ENCODE measurements at places on chromosomes 1 and 21.

GRCh38 chr1:21042929-21043605 lies 133.6 kb downstream of the EIF4G3 start:
- DNase-seq: no peak

- DNase-seq: no peak
Measured at GRCh38 chr1:147824798-147825197, 64.4 kb upstream of the GJA5 start.

- no peak for DNase-seq
Measured at GRCh38 chr1:119008483-119009311, 20.6 kb upstream of the TBX15 start.

DNA sequence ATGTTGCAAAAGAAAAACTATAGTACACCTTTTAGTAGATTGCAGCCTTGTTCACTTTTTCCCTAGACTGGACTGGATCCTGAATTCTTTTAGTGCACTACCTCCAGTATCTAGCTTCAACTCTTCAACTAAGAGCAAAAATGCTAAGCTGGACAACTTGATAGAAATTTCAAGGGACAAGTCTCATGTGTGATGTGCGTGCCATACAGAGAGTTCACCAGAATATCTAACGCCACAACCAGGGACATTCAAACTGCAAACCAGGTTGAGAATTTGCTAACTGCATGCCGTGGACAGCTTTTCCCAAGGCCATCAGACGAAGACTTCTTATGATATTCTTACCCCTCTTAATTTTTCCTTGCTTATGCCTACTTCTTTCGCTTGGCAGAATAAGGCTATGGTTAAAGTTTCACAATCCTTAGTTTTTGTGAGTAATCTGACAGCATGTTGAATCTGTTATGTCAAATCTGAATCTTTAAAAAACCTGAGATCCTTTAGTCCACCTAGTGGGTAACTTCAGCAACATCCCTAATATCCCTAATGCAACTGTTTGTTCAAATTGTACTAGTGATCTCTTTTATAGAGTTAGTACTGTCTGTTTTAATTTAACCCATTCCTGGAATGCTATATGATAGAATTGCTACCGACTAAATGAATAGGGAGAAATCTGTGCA lies 66.4 kb downstream of the DDAH1 start:
- no peak for DNase-seq

- DNase-seq: no peak
Measured at GRCh38 chr1:50697440-50698421, 262.3 kb downstream of the FAF1 start.

GRCh38 chr21:25732091-25732760 lies 2.5 kb downstream of the ATP5PF start:
- no peak for DNase-seq

DNA sequence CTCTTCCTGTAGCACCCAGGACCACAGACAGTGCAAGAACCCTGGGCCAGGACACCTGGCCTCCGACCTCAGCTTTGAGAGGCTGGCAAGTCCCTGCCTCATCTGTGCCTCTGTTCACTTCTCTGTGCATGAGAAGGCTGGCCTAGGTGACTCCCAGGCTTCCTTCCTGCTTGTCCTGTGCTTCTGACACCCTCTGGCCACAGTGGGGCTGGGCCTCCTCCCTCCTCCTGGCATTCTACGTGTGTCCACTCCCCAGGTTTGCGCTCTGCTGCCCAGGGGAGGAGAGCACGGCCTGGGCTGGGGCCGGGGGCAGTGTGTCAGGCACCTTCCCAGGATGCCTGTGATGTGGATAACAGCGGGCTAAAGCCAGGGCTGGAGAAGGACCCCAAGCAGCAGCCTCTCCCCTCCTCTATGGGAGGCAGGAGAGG lies 30.3 kb upstream of the PKP1 start:
- no peak for DNase-seq

DNA sequence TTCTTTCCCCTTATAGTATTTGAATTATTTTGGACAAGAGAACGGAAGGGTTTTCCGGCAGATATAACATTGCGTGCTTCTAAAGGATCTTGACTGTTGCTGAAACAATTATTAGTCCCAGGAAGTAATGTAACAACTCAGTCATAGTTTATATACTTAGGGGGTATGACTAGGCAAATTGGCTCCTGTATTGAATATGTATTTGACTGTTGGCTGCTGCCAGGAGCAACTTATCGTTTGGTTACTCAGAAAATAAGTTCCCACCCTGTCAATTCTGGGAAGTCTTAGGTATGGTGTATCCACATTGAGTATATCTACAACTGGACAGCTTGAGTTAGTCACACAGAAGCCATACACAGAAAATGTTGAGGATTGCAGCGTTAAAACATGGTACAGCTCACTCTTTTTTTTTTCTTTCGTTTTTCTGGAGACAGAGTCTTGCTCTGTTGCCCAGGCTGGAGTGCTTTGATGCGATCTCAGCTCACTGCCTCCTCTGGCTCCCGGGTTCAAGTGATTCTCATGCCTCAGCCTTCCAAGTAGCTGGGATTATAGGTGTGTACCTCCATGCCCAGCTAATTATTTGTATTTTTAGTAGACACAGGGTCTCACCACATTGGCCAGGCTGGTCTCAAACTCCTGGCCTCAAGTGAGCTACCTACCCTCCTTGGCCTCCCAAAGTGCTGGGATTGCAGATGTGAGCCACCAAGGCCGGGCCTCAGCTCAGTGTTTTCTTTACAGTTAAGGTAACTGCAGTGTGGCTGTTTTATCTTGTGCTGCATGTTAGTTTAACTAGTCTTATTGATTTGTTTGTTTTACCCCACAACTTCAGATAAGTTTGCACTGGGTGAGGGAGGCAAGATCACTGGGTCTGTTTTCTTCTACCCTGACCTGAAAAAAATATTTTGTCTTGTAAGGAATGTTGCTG lies 10.2 kb downstream of the SMAP2 start:
- DNase-seq: peak; percentile 45

DNA sequence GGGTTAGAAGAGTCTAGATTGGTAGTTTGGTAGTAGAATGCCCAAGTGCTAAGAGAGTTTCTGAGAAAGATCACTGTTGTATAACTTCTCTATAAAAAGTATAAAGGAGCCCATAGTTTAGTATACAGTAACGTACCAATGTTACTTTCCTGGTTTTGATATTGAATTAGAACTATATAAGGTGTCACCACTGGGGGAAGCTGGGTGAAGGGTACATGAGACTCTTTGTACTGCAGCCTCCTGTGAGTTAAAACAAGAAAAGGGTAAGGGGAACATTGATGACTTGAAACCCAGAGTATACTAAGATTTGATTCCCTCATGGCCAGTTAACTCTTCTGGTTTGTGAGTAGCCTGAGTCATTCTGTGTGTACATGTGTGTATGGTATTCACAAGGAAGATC lies 129.8 kb downstream of the RPS6KC1 start:
- DNase-seq: no peak

DNA sequence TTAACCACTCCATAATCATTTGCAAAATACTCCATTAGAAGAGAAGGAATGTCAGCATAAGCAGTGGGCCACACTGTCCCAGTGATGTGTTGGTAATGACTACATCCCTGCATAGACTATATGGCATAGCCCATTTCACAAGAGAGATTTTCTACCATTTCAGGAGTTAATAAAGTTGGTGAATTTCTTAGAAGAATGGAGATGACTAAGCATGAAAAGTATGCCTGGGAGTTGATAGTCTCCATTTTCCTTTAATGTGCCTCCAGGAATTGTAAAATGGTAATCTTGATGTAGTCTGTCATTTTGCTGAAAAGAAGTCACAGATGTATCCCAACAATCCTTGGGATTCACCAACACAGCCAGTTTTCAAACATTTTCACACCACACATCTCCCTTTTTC lies 608.8 kb upstream of the CHRM3 start:
- no peak for DNase-seq

DNA sequence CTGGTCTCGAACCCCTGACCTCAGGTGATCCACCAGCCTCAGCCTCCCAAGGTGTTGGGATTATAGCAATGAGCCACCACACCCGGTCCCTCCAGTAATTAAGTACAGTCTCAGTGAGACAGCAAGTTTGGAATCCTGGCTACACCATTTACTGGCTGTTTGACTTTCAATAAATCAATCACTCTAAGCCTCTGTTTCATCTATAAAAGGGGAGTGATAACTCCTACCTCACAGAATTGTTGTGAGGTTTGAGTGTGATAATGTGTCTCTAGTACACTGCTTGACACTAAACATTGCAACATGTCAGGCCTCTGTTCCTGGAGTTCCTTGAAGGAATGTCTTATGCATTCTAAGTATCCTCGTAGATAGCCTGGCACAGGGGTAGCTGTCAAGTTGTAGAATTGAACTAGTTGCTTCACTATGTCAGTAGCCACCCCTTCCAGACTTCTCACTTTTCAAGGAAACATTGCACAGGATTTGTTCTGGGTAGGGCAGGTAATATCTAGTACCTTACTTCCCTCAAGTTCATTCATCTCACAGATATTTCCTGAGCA lies 12.4 kb downstream of the ENTREP3 start:
- DNase-seq: no peak

GRCh38 chr1:208923946-208924720 lies 659.4 kb upstream of the CAMK1G start:
- no peak for DNase-seq

- DNase-seq: no peak
Measured at GRCh38 chr1:185483217-185483616, 166.2 kb upstream of the IVNS1ABP start.

- DNase-seq: no peak
Measured at GRCh38 chr1:235226933-235227332, 65.9 kb upstream of the RBM34 start.

- DNase-seq: no peak
Measured at GRCh38 chr1:87242445-87243185, 86.1 kb upstream of the LMO4 start.

DNA sequence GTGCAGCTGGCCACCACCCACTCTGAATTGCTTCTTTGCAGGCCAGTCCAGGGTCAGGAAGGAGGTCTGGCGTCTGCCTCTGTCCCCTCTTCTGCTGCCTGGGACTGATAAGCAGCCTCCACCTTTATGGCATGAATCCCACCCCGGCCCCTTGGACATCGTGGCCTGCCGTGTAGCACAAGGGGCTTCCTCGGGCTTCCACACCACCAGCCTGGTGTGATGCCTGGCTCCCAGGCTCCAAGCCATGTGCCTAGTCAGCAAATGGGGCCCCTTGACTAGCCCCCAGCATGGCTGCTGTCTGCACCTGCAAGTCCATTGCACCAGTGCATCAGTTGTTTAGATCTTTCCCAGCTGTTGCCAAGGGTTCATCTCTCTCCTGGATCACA lies 9.9 kb upstream of the ARF1 start:
- no peak for DNase-seq

DNA sequence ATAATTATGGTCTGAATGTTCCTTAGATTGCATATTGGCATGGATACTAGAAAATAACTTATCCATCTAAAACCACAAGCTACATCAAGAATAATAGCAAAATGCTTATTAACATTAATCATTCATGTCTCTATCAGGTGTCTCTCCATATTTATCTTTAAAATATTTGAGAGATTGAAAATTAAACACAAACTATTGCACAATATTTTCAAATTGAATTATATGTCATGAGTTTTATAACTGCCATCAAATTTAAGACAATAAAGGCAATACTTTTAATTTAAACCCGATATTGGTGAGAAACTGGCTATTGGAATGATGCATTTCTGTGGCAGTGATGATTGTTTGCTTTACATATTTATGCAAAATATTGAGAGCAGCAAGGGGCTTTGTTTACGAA lies 1506.8 kb upstream of the B3GALT2 start:
- no peak for DNase-seq

DNA sequence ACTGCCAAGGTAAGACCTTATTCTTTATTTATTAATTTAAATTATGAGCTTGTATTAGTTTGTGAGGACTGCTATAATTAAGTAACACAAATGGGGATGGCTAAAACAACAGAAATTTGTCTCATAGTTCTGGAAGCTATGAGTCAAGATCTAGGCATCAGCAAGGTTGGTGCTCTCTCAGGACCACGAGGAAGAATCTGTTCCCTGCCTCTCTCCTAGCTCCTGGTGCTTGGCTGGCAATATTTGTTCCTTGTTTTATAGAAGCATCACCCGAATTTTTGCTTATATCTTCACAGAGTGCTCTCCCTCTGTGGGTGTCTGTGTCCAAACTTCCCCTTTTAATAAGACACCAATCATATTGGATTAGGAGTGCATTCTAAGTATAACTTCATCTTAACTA lies 41.4 kb upstream of the CCDC190 start:
- no peak for DNase-seq

GRCh38 chr1:37914719-37915475 lies 32.0 kb downstream of the INPP5B start:
- DNase-seq: no peak

- DNase-seq: no peak
Measured at GRCh38 chr21:41784456-41785102, 17.7 kb upstream of the RIPK4 start.

- DNase-seq: no peak
Measured at GRCh38 chr1:151447696-151448095, 11.6 kb downstream of the POGZ start.

DNA sequence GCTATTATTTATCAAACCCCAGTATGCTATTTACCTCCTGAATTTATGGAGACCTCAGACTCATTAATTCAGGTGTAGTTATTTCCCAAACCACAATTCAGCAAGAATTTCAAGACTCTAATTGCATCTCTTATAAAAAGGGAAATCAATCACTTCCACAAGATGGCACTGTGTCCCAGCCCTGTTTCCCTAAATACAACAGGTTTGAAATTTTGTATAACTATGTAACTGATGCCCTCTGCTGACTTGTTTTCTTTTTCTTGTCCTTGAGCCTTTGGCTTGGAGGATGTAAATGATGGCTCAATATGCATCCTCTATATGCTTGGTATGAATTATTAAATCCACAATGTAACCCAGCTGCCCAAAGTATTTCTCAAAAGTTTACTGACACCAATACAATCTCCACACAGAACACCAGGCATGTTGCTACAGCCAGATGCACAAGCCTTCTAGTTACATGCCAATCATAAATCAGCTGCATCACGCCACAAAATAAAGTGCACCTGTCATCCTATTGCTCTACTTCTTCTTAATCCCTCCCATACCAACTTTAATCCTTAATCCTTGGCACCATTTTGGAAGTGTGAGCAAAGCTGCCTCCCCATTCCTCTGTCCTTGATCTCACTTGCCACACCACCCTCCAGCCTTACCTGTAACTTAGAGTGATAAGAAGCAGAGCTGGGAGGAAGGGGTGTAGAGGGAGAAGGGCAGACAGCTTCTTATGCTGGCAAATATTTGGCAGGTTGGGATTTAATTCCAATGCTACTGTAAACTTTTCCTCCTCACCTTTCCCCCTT lies 9.0 kb downstream of the C1orf105 start:
- peak; percentile 50 for DNase-seq

All from activated CD4-positive, alpha-beta memory T cell treated with anti-CD3 and anti-CD28 coated beads for 36 hours (primary cell).